ENCODE measurements at places on chromosomes 7 and 10.

DNA sequence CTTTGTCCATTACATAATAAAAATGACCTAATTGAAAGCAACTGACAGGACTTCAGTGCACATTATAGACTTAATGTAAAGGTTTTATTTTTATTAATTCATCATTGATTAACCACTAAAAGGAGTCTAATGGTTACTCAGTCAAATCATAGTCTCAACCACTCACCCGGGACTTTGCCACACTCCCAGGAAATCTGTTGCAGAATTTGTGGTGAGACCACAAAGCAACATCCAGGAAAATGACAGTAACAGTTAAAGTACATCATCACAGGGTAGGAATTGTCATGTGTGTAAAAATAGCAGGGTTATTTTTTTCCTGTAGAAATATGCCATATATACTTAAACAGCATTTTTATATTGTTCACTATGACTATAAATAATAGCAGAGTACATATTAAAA lies 6.3 kb upstream of the HGF start:
- DNase-seq, result no peak

- DNase-seq, result peak; percentile 23
Measured at GRCh38 chr7:25389489-25390106, 161.3 kb upstream of the NPVF start.

- no peak for DNase-seq
Measured at GRCh38 chr7:33661430-33662160, 243.7 kb upstream of the BMPER start.

DNA sequence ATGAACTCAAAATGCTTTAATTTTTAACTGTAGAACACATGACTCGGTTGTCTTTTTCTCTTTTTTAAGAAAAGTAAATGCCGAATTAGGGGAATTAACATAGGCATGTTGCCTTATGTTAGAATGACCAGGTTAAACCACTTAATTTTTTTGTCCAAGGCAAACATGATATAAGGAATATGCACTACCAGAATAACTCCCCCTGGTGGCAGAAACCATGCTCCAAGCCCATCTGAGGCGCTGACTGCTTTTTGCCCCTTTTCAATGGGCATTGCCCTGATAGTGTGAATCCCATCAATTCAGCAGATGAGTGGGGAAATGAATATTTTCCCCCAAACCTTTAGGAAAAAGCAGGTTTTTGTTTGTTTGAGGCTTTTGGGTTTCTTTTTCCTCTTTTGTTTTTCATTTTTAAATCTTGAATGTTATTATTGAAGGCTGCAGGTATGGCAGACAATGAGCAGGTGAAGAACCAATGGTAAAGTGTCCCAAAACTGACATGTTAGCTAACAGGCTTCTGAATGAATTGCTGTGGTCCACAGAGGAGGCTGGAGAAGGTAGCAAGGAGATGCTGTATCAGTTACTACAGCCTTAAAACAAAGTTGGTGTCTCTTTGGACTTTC lies 284.3 kb downstream of the SORCS3 start:
- no peak for DNase-seq

DNA sequence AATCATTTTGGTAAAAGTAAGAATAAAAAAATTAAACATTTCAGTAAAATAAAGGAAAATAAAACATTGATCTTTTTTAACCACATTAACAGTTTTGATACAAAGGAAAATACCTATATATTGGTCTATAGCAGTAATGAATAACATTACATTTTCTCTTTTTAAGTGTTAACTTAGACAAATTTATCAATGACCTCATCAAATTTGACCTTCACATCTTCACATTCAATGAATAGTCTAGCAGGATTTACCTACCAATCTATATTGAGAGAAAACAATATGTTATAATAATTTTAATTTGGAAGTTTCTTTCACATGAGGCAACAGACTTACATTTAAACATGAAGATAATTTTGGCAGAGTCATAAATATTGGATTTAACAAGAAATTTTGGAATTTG lies 17.9 kb upstream of the UBE2D1 start:
- DNase-seq, result no peak

DNA sequence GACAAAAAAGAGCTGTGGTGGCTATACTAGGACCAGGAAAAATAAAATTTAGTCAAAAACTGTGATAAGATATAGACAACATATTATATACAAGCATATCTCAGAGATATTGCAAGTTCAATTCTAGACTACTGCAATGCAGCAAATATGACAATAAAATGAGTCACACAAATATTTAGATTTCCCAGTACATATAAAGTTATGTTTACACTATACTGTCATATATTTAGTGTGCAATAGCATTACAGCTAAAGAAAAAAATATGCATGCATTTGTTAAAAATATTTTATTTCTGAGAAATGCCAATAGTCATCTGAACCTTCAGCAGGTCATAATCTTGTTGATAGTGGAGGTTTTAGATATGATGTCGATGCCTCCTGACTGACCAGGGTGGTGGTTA lies 72.1 kb downstream of the AKR1C4 start:
- no peak for DNase-seq

Measured in left colon (tissue), 2 donors.